Endothelial cell of umbilical vein (primary cell): ENCODE measurements at places on chromosomes 6 and 20. TPM values are rescaled to one million over a fixed set of nuclear protein-coding genes. Genes with fewer than 3 reads are reported as not detected.

- no peak overlapping the region for H3K27ac ChIP-seq
- peaks cover 12% of the 10 kb centered on the region for H3K4me1 ChIP-seq
- H3K36me3 ChIP-seq = peaks cover 3% of the 10 kb centered on the region
- no peaks in the 10 kb centered on the region for H3K27me3 ChIP-seq
- no peak overlapping the region for H3K4me3 ChIP-seq
- no peak for DNase-seq
Observed at GRCh38 chr20:35285806-35286076, 1.2 kb upstream of the EIF6 start.

DNA sequence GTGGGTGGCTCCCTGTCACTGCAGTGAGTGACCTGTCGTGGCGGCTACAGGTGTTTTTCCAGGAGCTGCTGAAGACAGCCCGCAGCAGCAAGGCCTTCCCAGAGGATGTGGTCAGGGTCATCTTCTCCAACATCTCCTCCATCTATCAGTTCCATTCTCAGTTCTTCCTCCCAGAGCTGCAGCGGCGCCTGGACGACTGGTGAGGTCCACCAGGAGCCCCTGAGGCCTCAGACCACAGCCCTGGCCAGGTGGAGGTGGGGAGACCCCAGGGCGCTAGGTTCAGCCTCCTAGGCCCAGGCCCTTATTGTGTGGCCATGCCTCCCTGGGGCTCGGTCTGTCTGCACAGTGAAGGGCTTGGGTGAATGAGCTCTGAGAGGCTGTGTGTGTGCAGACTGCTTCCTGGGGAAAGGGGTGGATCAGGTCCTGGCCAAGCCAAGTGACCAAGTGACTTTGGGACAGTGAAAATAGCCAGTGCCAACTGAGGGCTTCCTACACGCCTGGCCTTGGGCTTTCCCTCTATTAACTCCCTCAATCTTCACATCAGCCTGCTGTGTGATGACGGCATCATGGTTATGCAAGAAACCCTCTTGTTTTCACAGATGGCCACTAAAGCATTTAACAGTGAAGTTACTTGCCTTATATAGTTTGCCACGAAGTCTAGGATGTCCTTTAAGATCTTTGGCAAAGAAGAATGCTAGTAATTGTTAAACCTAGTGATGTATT is 6.4 kb downstream of the FGD2 start:
- H3K4me1 ChIP-seq = no peaks in the 10 kb centered on the region
- H3K4me3 ChIP-seq = no peak overlapping the region
- no peak for DNase-seq
- H3K27ac ChIP-seq = no peak overlapping the region
- no peaks in the 10 kb centered on the region for H3K36me3 ChIP-seq

DNA sequence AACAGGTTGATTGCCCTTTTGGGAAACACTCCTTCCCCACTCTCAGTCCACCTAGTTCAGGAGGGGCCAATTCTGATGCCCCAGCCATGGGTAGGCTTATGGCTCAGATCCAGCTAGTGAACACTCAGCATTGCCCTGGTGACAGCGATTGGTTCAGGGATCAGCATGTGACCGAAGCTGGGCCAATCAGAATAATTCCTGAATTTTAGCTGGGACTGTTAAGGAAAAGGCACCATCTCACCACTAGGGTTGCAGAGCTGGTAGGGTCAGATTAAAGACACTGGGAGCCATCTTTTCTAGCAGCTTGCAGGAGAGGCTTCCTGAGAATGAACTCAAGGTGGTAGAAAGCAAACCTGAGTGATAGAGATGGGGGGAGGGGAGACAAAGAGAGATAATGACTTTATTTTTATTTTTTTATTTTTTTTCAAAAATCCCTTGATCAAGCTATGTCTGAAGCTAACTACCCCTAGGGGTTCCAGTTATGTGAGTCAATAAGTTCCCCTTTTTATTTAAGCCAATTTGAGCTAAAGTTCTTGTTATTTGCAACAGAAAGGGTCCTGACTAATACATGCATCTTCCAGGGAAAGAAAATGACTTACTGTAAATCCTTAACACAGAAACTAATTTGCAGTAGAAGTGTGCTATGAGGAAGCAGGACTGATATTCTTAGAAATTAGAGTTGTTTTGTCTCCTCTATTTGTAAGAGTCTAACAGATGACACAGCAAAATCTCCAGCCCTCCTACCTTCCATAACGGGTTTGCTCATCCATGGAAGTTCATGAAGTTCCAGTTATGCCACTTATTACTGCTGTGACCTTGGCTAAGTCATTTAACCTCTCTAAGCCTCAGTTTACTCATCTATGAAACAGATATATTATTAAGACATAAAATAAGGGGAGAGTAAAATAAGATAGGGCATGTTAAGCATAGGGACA is 44.7 kb downstream of the EYA2 start:
- peak; percentile 1 for DNase-seq
- H3K4me1 ChIP-seq = no peaks in the 10 kb centered on the region
- no peaks in the 10 kb centered on the region for H3K36me3 ChIP-seq
- no peak overlapping the region for H3K4me3 ChIP-seq

DNA sequence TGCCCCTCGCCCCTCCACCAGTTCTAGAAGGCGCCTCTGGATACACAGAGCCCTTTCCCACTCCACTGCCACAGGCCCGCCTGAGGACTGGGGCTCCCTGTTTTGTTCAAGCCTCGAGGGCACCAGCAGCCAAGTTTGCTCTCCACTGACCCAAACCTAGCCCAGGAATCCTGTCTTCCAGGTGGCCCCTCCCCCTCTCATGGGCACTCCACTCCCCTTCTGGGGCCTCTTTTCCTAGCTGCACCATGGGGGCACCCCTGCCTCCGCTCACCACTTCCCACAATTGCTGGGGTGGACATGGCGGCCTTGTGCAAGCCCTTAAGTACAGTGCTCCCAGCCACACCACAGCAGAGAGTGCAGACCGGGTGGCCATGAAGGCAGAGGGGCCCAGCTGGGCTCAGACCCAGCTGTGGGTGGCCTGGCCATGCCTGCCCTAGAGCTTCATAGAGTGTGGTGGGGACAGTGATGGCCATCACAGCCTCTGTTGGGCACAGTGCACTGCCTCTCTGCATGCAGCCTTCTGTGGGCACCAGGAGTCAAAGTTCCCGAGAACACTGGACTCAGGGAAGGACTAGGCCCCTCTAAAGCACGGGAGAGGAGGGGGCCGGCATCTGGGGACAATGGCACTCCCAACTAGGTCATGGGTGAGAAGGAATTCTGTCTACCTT is 1.3 kb downstream of the MYL9 start:
- H3K4me3 ChIP-seq = no peak overlapping the region
- no peak for DNase-seq
- H3K4me1 ChIP-seq = peaks cover 11% of the 10 kb centered on the region
- H3K36me3 ChIP-seq = no peaks in the 10 kb centered on the region
- H3K27ac ChIP-seq = no peak overlapping the region
- H3K27me3 ChIP-seq = no peaks in the 10 kb centered on the region

DNA sequence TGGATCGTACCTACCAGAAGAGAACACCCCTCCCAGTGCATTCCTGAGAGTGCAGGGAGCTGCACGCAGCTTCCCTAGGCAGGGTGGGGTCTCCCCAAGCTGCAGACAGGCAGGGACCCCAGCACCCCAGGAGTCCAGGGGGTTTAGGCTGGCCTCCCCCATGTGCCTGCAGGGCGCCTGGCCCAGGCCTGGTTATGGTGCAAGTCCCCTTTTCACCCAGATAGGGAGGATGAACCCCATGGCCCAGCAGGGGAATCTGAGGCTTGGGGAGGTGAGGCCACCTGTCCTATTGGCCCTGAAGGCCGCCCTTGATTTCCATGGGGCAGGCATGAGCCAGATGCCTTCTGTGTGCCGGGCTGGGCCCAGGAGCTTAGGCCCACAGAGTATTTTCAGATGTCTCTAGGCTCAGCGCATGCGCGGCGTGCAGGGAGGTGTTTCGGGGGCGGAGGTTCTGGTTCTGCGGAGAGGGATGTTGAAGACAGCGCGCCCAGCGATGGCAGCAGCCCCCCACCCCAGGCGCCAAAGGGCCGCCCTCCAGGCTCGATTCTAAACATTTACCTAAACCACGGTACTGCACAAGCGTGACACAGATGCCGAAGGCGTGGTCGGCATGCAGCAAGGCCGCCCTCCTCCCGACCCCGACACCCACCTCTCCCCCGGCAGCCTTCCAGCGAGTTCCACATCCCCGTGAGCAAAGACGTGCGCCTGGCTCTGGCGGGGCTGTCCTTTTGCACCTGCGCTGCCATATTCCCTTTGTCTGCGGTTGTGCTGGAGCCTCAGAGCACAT is 29.4 kb downstream of the COL20A1 start:
- no peak overlapping the region for H3K4me3 ChIP-seq
- no peak for DNase-seq
- peaks cover 4% of the 10 kb centered on the region for H3K27me3 ChIP-seq
- H3K4me1 ChIP-seq = no peaks in the 10 kb centered on the region
- no peak overlapping the region for H3K27ac ChIP-seq
- H3K36me3 ChIP-seq = no peaks in the 10 kb centered on the region

DNA sequence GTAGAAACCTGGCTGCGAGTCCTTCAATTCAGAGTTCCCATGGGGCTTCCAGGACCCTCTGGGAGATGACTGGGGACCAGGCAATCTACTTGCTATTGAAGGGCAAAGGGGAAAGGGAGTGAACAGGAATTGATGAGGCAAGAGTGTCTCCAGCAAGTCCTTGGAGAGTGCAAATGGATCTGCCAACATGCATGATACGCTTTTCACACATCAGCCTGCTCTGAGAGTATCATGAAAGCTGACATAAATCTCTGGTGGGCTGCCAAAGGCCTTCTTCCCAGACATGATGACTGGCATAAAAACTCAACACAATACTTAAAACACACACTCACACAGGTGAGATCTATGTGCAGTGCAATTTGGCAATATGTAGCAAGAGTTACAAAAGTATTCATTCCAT is 759.1 kb downstream of the PTPRT start:
- DNase-seq = no peak
- no peaks in the 10 kb centered on the region for H3K4me1 ChIP-seq
- no peaks in the 10 kb centered on the region for H3K36me3 ChIP-seq
- no peak overlapping the region for H3K4me3 ChIP-seq
- H3K27ac ChIP-seq = no peak overlapping the region
- no peaks in the 10 kb centered on the region for H3K27me3 ChIP-seq

DNA sequence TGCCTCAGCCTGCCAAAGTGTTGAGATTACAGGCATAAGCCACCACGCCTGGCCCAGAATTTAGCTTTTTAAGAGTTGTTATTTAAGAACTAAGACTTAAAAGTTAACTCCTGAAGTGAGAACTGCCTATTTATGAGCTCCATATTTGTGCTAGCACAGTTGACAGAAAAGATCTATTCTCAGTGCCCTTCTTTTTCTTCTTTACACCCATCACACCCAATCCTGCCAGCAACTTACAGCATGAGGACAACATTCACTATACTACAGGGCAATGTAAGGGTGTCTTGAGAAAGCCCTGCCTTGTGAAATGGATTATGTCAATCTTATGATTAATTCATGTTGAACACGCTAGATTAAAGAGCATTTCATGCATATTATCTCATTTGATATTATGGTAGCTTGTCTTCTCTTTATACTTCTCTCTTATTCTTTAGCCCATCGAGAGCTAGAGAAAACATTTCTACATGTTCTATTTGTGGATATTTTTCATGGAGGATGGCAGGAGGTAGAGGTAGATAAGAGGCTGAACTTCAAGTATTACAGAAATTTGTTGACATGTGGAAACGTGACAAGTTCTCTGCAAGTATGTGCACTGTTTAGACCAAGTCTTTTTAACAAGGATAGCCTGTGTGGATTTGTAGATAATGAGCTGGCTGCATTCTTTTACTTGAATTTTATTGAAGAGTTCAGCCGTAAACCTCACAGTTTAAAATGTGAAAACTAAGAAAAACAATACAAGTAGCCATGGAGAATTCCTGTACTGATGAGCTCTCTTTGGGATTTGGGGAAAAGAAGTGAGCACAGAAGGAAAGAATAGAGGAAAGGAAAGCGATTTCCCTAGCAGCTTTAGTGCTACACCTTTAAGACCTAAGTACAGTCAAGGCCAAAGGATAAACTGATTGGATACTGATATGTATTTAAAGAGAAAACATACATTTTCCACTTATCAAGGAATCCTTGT is 212.2 kb downstream of the ARHGAP18 start:
- no peaks in the 10 kb centered on the region for H3K36me3 ChIP-seq
- no peak overlapping the region for H3K27ac ChIP-seq
- DNase-seq = no peak
- H3K4me1 ChIP-seq = peaks cover 48% of the 10 kb centered on the region
- H3K4me3 ChIP-seq = no peak overlapping the region
- H3K27me3 ChIP-seq = no peaks in the 10 kb centered on the region

- DNase-seq = no peak
- H3K36me3 ChIP-seq = no peaks in the 10 kb centered on the region
- no peaks in the 10 kb centered on the region for H3K27me3 ChIP-seq
Observed at GRCh38 chr6:28371706-28372451, 22.1 kb downstream of the ZKSCAN3 start.

DNA sequence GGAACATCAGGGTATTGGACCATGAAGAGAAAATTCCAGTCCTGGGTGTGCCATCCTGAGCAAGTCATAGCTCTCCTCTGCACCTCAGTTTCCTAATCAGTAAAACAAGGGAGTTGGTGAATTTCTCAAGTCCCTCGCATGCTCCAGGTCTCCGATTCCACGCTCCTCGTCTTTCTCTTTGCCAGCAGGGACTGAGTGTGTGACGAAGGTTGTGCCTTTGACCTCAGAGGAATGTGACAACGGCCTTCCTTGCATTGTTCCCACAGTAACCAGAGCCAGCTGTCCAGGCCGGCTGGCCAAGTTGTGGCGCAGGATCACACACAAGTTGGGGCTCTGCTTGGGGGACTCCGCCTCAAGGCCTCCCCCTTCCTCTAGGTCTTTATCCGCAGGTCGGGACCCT is 217.3 kb downstream of the ATXN1 start:
- no peaks in the 10 kb centered on the region for H3K27me3 ChIP-seq
- no peak overlapping the region for H3K27ac ChIP-seq
- H3K4me1 ChIP-seq = peaks cover 8% of the 10 kb centered on the region
- DNase-seq = peak; percentile 37

DNA sequence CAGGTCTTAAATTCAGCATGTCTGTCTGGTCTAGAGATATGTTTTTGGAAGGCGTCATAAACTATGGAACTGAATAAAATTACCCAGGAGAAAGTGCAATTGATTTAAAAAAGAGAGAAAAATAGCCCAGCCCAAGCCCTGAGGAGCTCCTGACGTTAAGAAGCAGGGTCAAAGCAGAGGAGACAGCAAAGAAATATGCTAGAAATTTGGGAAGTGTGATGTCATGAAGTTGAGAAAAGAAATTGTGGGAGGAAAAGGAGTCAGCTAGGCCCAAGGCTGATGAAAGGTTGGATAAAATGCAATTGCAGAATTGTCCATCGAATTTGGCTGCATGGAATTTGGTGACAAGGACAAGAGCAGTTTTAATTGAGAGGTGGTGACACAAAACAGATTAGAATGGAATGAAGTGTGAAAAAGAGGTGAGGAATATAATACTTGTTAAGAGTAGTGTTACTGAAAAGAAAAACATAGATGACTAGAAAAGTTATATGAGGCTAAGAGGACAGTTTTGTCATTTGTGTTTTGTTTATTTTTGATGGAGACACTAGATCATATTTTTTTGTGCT is 381.6 kb downstream of the LAMA2 start:
- H3K27me3 ChIP-seq = peaks cover 6% of the 10 kb centered on the region
- DNase-seq = no peak
- no peak overlapping the region for H3K27ac ChIP-seq
- H3K36me3 ChIP-seq = no peaks in the 10 kb centered on the region

The EYS gene
- polyA plus RNA-seq = 0.01 and 0.21 TPM in 2 replicates

The COL21A1 gene
- 0.11 and 0.22 TPM in 2 replicates for polyA plus RNA-seq

The MLN gene
- not detected in 2 replicates for polyA plus RNA-seq

The HBS1L gene
- 18.6 and 23.7 TPM in 2 replicates for polyA plus RNA-seq

The SPDEF gene
- polyA plus RNA-seq = not detected in 2 replicates

The MAP3K7 gene
- polyA plus RNA-seq = 12.5 and 15.3 TPM in 2 replicates
